ENCODE measurements at places on chromosomes 13 and 19.

DNA sequence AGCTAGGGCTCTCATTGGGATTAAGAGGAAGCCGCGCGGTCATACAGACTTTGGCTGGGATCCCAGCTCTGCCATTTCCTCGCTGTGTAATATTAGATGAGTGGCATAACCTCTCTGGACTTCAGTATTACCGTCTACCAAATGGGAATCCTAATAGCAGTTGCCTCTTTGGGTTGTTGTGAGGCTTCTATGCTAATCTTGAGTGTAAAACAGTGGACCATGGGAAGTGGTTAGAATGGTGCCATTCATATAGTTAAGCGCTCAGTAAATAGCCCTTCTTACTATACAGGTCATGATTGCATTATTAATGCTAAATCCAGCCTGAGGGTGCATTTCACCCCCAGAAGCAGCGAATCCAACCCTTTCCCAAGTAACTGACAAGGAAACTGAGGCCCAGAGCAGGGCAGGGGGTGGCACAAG, 566 bp upstream of the OPA3 start:
- DNase-seq, result no peak

DNA sequence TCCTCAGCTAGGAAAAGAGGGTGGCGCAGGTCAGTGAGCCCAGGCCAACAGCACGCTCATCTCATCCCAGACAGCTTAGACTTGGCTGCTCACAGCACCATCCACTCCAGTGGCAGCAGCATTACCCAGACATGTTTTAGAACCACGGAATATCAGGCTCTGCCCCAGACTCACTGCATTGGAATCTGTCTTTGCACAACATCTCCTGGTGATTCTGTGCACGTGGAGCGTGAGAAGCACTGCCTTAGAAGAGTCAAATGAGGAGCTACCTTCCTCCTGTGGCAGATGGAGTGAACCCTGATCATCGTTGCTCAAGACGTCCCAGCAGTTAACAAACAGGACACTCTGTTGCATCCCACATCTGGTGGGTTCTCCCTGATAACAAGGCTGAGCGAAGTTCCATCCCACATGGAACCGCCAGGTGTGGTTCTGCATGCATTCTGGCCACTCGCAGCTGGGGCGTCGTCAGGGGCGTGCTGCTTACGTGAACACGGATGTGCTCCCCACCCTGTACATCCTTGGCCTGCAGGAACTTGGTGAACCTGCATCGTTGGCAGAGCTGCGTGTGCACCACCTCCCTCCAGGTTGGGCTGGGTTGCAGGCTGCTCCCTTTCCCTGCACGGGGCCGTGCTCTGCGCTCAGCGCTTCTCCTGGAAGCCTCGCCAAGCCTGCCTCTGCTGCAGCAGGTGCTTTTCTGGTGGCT, 25.2 kb upstream of the ATP11A start:
- DNase-seq, result no peak

DNA sequence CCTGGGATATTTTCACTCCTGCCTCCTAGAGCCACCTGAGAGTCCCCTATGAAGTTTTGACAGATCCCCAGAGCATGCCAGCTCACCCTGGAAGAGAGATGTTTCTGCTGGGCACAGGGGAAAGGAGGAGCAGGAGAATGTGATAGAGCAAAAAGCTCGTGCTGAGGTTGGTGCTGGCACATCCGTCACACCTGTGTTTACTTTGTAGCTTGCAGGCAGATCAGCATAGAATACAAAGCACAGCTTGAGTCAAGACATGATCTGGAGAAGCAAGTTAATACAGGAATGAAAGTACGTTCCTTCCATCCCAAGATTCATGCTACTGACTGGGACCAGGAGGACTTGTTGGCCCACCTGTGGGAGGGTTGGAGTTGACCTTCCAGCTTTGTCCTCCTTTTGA, 46.1 kb downstream of the HSPH1 start:
- DNase-seq, result no peak

DNA sequence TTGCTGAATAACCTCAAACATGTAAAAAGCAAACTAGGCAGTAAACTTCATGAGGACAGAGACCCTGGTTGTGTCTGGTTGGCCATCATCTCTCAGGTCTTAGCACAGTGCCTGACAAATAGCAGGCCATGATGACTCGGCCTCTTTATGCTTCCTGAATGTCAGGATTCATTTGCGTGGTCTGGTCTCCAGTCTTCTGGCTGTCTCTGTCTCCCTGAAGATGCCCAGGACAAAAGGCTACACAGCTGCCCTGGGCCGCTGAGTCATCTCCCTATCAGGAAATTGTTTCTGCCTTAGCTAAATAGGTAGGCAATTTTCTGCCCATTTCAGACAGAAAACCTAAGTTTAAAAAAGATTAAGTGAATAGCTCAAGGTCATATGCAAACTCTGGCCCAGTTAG, 84.1 kb upstream of the FNDC3A start:
- DNase-seq, result no peak

- no peak for DNase-seq
Measured at GRCh38 chr19:46546194-46546896, 50.7 kb upstream of the PNMA8B start.

GRCh38 chr13:95360464-95361097, 59.3 kb upstream of the ABCC4 start:
- DNase-seq, result no peak

DNA sequence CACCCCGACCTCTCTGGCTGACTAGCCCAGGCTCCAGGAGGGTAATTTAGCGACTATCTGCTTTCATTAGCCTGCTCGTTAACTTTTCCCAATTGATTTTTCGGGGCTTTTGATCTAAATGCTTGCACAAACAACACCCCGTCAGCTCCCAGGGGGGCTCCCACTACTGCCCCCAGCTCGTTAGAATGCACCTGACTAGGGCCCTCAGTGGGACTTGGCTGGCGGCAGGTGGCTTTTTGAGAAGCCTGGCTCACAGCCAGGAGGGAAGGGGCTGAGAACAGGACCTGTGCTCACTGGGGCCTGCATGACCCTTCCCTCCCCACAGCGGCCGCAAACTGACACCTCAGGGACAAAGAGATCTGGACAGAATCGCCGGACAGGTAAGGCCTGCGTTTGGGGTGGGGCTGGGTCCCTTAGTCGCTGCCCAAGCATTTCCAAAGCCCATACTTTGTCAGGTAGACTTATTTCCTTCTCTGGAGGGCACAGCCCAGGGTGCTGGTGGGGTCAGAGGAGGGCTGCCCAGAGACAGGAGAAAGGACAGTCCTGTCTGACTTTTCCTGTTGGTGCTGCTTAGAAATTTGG, 7.6 kb upstream of the CD79A start:
- DNase-seq, result peak; percentile 49

- no peak for DNase-seq
Measured at GRCh38 chr13:48775285-48775684, 121.6 kb downstream of the CYSLTR2 start.

GRCh38 chr13:66879988-66880387, 350.1 kb downstream of the PCDH9 start:
- DNase-seq, result no peak

GRCh38 chr19:17951157-17951989, 15.5 kb upstream of the KCNN1 start:
- no peak for DNase-seq

GRCh38 chr13:100091391-100091790, 2.5 kb downstream of the PCCA start:
- DNase-seq, result no peak

- DNase-seq, result no peak
Measured at GRCh38 chr19:14110650-14111049, 6.9 kb downstream of the PRKACA start.

GRCh38 chr13:73767747-73768315, 366.4 kb downstream of the KLF12 start:
- DNase-seq, result peak; percentile 31

DNA sequence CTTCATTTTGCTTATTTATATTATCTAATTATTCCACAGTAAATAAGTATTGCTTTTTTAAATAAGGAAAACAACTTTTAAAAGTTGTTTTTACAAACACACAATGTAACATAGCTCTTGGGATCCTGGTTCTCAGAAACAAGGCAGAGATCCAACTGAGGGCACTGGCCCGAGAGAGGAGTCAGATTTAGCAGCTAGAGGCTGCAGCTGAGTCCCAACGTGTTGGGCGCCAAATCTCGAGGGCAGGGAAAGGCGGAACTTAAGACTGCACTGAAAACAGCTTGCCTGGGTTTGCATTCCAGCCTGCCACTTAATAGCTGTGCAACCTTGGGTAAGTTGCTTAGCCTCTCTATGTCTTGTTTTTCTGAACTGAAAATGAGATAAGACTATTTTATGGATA, 16.4 kb upstream of the WASF3 start:
- no peak for DNase-seq

GRCh38 chr19:42060117-42060516, 9.9 kb downstream of the GRIK5 start:
- DNase-seq, result no peak

DNA sequence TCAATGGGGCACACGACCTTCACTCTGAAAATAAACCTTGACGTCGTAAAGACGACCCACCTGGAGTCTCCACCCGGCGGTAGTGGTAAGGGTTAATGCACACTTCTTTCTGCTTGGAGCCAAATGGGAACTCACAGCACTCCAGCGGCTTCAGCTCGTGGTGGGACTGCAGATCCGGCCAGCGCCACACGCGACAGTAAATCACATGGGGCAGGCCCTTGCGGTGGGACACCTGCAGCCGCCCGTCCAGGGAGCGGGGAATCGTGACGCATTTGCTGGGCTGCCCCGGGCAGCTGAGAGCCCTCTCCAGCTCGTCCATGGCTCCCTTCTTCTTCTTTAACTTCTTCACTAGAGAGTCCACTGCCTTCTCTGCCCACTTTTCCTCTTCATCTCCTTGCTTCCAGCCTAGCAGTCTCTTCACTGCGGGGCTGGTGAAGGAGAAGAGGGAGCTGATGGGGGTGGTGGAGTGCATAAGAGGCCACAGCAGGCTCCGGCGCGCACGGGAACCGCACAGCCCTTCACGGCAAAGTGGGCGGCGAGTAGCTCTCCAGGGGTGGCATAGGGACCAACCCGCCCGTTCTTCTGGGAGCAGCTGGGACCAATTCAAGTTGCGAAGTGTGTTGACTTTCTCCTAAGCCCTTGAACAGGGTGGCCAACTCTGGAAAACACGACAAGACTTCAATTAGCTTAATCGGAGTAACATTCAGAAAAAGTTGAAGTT, 40.7 kb downstream of the SMAD9 start:
- no peak for DNase-seq

- DNase-seq, result no peak
Measured at GRCh38 chr13:36124236-36124822, 6.9 kb downstream of the DCLK1 start.

DNA sequence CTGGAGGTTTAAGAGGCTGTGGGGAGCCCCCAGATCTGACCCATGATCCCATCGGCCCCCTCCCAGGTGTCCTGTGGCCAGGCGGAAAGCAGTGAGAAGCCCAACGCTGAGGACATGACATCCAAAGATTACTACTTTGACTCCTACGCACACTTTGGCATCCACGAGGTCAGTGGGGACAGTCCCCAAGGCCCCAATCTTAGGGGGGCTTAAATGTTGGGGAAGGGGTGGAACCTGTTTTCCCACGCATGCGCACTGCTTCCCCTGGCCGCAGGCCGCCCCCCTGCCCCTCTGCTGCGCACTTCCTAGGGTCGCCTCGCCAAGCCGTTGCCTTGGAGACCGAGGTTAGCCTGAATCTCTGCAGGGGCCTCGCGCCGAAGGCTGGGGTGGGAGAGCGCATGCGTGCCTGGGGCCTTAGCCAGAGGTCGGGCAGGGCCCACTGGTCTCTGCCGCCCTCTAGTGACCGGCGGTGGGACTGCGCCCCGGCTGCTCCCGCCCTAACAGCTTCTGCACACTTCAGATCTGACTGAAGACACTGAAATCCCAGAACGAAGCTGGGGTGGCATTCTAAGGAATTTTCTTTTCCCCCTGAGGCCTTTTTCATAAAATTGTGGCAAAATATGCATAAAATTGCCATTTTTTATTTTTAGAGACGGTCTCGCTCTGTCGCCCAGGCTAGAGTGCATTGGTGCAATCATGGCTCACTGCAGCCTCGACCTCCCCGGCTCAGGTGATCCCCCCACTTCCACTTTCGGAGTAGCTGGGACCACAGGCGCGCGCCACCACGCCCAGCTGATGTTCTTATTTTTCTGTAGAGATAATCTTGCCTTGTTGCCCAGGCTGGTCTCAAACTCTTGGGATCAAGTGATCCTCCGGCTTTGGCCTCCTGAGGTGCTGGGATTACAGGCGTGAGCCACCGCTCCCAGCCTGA, 3.6 kb downstream of the PRMT1 start:
- peak; percentile 81 for DNase-seq

- DNase-seq, result no peak
Measured at GRCh38 chr19:56838909-56839651, 1.4 kb downstream of the PEG3 start.

- no peak for DNase-seq
Measured at GRCh38 chr13:75489502-75490263, 7.7 kb upstream of the TBC1D4 start.

All from NCI-H1417 (cell line).